NCI-H446 (cell line): ENCODE measurements at places on chromosomes 6 and 20.

GRCh38 chr6:25174678-25175077 lies 104.5 kb upstream of the CARMIL1 start:
- no peak for DNase-seq

DNA sequence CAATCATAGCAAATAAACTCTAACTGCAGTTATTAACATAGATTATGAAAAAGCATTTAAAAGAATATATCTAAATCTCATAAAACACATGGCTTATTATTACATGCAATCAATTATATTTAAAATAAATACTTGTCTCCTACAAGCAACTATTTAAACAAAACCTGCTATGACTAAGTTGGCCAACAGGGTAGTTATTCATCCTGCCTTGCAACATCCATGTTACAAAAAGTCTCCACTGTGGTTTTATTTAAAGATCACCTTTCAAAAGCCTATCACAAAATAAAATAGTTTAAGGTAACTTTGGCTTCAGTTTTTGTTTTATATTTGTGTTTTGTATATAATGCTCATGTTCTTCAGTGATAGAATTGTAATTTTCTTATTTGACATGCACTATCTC lies 1127.0 kb upstream of the MAP3K7 start:
- no peak for DNase-seq

DNA sequence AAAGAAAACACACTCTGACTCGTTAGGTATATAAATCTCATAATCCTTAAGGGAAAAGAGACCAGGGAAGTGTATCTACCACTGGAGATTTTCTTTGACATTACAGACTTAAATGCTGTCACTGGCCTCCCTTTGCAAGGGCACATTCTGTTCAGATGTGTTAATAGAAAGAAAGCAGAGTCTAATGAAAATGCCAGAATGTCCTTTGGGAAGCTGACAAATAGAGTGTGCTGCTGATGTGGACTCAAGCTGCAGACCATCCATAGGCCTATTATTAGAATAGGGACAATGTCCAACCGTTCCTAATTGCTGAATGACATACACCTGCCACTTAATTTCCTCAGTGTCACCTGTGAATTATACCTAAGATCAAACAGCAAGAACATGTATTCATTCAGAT lies 41.2 kb downstream of the SLC35D3 start:
- no peak for DNase-seq

DNA sequence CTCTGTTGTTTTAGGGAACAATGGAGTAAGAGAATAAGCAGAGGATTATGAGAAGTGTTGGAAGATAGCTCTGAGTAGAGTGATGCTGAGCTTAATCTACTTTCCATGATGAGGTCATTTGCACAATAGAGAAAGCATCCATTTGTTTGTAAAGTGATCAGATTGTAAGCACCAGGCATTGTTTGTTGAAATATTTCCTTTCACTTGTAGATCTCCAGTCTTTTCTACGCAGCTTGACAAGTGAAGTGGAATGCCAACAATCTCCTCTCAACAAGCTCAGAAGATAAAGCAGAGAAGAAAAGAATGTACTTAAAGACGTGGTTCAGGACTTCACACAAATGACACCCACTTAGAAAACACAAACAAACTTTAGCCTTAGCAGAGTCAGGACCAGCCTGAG lies 80.1 kb upstream of the MARCKS start:
- DNase-seq, result no peak

DNA sequence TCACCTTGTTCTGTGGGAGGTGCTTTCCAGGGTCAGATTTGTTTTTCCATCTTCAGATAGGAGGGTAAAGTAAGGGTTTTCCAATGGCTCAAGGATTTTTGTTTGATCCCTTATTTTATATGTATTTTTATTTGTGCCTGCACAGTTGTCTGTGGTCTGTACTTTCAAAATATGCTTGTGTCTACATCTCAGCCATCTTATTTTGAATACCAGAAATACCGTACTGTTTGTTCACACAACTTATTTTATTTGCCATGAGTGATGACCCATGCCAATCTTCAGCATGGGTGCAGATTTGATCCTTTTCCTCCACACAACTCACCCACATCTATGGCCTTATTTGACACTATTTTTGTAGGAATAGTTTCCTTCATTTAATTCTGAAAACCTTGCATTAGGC lies 72.2 kb upstream of the PTCHD4 start:
- no peak for DNase-seq

GRCh38 chr20:34971561-34972235 lies 16.0 kb downstream of the MYH7B start:
- no peak for DNase-seq

DNA sequence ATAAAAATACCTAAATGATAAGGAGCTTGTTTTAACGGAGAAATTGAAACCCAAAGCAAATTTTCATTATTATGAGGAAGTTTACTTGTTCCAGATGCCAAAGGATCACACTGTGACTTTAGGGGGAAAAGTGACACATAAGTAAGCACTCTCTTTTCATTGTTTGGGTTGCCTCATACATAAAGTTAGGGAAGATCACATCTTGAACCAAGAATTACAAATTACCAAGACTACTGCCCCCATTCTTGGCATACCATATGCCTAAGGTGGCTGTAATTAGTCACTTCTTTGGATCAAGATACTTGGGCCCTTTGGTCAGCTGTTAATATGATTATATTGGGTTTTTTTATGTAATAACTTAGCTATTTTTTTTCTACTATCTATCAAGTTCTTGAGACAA lies 269.0 kb downstream of the COL12A1 start:
- DNase-seq, result no peak
